BJ (cell line): ENCODE measurements at places on chromosomes 4 and X. TPM values are rescaled to one million over a fixed set of nuclear protein-coding genes. Genes with fewer than 3 reads are reported as not detected.

GRCh38 chr4:3480528-3481112 lies 17.5 kb downstream of the DOK7 start:
- no peak for DNase-seq

DNA sequence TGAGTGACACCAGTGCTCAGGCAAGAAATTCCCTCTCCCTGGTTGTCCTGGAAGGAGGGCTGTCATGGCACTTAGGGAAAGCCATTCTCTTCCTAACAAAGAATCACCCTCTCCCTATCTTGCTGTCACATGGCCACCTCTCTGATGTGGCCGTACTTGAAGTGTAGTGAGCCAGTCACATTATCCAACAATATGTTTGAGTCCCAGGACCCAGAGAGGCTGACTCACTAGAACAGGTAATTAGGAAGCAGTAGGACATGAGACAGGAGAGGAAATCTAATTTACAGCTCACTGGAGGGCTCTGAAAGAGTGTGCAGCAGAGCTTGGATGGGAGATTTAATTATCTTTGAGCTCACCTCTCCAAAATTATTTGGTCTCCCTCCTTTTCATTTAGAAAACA lies 299.1 kb downstream of the ARHGAP24 start:
- no peak for DNase-seq

DNA sequence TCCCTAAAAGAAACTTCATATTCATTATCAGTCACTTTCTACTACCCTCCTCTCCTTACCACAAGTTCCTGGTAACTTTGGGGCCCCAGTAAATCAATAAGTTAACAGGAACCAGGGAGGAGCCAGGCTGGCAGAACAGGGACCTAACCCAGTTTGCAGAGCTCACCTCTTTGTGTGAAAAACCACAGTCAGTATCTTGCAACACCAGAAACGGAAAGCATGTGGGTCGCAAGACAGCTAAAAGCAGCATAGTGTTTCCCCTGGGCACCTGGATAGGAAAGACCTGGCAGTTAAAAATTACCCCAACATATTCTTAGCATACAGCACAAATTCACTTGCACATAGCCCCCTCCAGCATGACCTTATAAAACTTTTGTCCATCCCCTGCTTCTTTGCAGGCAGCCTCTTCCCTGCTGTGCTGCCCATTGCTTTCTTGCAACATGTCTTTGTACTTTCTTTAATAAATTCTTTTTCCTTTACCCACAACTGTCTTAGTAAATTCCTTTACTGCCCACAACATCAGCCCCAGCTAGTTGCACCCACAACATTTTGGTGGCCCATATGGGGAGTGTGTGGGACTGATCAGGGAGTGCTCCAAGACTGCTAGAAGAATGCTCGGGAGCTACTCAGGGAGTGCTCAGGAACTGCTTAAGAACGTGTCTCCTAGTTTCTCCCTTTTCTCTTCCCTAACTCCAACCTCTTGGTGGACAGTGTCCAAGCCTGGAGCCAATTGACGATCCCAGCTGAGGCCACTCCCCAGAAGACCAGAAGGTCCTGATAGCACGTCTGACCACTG lies 83.4 kb downstream of the MSN start:
- DNase-seq = no peak

GRCh38 chr4:57195622-57196021 lies 85.4 kb upstream of the IGFBP7 start:
- no peak for DNase-seq

GRCh38 chr4:34323549-34324320 lies 1920.6 kb downstream of the ARAP2 start:
- DNase-seq = no peak

DNA sequence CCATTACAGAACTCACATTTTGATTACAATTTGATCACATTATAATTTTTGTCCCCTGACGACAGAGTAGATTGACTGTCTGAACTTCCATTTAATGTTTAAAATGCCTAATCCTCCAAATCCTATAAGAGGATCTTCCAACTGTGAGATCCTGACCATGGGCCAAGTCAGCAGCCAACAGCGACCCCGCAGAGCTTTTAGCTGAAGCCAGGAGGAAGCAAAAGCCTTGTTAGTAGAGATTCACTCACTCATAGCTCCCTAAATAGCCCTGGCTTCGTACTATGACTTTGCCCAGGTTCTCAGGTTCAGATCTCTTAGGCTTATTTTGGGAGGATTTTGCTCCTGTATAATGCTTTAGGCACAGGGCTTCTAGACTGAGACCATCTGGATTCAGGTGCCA lies 413.1 kb downstream of the NKX6-1 start:
- no peak for DNase-seq

Gene HTN3
- polyA plus RNA-seq = not detected in 2 replicates

Gene LRRC66
- 0.21 and 0.28 TPM in 2 replicates for polyA plus RNA-seq

Gene PASD1
- polyA plus RNA-seq = not detected in 2 replicates

Gene SLITRK4
- not detected in 2 replicates for polyA plus RNA-seq

Gene NIPAL1
- polyA plus RNA-seq = 0.60 and 1.0 TPM in 2 replicates

Gene ADGRG4
- polyA plus RNA-seq = 0.01 TPM in 2 replicates

Gene REELD1
- not detected in 2 replicates for polyA plus RNA-seq

Gene SHISA3
- 0.07 TPM in 1 of 2 replicates, not detected in the other for polyA plus RNA-seq

Gene CFAP47
- not detected in 2 replicates for polyA plus RNA-seq

Gene DCAF4L1
- 0.04 TPM in 2 replicates for polyA plus RNA-seq

Gene HTN1
- polyA plus RNA-seq = not detected in 2 replicates
